Thyroid gland (tissue), 4 donors: ENCODE measurements at places on chromosomes 6 and 20. TPM values are rescaled to one million over a fixed set of nuclear protein-coding genes. Genes with fewer than 3 reads are reported as not detected.
A peak's percentile ranks its signal among the peaks of the same experiment; 100 is the strongest.

- no peak for DNase-seq
- H3K27me3 ChIP-seq = no peaks in the 10 kb centered on the region
- H3K4me1 ChIP-seq = no peaks in the 10 kb centered on the region
- H3K27ac ChIP-seq = no peak overlapping the region
- H3K4me3 ChIP-seq = no peak overlapping the region
Measured at GRCh38 chr20:1637755-1638154, 17.9 kb upstream of the SIRPB1 start.

DNA sequence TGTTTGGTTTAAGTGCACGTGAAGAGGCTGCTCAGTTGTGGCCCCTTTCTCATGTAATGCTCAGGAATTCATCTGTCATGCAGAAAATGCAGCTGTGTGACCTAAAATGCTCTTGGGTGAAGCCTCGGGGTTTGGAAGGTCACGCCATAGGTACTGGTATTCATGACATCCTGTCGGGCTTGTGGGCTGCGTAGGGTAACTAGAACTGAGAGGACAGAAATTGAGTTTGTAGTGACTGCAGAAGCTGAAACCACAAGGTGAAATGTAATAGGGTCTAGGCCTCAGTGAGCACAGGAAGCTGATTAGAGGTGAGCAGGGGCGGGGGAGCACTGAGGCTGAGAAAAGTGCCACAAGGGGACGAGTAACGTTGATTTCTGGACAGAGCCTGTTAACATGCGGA lies 128.8 kb downstream of the SOBP start:
- no peaks in the 10 kb centered on the region for H3K27me3 ChIP-seq
- no peaks in the 10 kb centered on the region for H3K36me3 ChIP-seq
- no peak for DNase-seq
- H3K4me1 ChIP-seq = no peaks in the 10 kb centered on the region

GRCh38 chr6:77786935-77787629 lies 134.2 kb downstream of the MEI4 start:
- no peaks in the 10 kb centered on the region for H3K4me1 ChIP-seq
- no peak overlapping the region for H3K4me3 ChIP-seq
- DNase-seq = no peak
- H3K36me3 ChIP-seq = no peaks in the 10 kb centered on the region

DNA sequence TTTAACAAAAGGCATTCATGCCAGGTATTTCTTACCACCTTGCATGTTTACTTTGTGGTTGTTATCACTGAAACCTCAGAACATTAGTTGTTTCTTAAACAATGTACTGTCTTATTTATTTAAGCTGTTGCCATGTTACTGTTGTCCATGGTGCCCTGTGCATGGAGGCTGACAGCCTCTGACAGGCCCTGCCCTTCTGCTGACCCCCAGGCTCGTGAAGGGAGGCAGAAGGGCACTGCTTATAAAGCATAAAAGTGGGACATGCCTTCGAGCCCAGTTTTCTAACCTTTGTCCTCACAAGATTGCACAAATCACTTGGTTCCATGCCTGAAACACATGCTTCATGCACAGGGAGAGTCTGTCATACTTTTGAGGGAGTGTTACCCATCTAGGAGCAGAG lies 46.7 kb upstream of the CLIC5 start:
- no peak overlapping the region for H3K27ac ChIP-seq
- no peaks in the 10 kb centered on the region for H3K36me3 ChIP-seq
- DNase-seq = no peak
- no peaks in the 10 kb centered on the region for H3K27me3 ChIP-seq
- H3K4me1 ChIP-seq = peaks cover 9% of the 10 kb centered on the region
- H3K4me3 ChIP-seq = no peak overlapping the region

- no peaks in the 10 kb centered on the region for H3K36me3 ChIP-seq
- no peaks in the 10 kb centered on the region for H3K4me1 ChIP-seq
- no peak overlapping the region for H3K4me3 ChIP-seq
Measured at GRCh38 chr20:21656308-21657067, 49.0 kb upstream of the PAX1 start.

DNA sequence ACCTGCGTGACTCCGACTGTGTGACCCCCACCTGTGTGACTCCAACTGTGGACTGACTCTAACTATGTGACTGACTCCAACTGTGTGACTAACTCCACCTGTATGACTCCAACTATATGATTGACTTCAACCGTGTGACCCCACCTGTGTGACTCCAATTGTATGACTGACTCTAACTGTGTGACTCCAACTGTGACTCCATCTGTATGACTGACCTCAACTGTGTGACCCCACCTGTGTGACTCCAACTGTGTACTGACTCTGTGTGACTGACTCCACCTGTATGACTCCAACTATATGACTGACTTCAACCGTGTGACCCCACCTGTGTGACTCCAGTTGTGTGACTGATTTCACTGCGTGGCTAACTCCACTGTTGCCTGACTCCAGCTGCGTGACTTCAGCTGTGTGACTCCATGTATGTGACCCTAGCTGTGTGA lies 38.6 kb downstream of the SYNJ2 start:
- H3K27ac ChIP-seq = no peak overlapping the region
- no peaks in the 10 kb centered on the region for H3K27me3 ChIP-seq
- H3K4me1 ChIP-seq = no peaks in the 10 kb centered on the region
- no peak for DNase-seq
- H3K4me3 ChIP-seq = no peak overlapping the region
- H3K36me3 ChIP-seq = no peaks in the 10 kb centered on the region

DNA sequence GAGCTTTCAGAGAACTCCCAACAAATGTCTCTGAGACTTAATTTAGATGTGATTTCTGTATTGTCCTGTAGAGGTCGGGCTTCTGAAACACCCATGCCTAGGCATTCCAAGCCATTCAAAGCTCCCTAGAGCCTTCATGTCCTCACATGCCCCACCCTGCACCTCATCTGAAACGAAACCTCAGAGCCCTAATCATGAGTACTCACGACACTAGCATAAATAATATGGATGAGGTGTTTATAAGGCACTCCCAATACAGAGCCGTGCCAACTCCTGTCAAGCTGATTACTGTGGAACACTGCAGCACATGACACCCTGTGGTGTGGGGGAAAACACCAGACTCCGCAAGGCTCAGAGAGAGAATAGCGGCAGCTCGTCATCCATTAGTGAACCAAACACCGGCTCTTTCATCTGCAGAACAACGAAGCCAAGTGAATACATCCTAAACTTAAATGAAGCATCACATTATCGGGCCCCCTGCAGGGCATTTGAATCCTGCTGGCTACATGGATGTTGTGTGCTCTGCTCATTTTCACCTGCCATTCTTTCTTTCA lies 83.8 kb downstream of the FNDC1 start:
- H3K4me3 ChIP-seq = no peak overlapping the region
- no peaks in the 10 kb centered on the region for H3K36me3 ChIP-seq

DNA sequence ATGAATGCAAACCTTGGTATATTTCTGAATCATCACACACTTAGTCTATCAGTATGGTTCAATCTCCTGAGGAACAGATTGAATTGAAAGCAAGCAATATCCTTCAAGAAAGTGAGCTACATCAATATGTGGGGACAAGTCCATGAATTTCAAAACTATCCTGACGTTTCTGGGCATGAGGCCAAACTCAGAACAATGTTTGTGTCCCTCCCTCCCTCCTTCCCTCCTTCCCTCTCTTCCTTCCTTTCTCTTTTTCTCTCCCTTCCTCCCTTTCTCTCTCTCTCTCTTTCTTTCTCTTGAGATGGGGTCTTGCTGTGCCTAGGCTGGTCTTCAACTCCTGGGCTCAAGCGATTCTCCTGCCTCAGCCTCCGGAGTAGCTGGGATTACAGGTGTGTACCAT lies 27.9 kb upstream of the SYNCRIP start:
- H3K27me3 ChIP-seq = no peaks in the 10 kb centered on the region
- DNase-seq = no peak
- H3K36me3 ChIP-seq = no peaks in the 10 kb centered on the region
- peaks cover 21% of the 10 kb centered on the region for H3K4me1 ChIP-seq
- H3K27ac ChIP-seq = no peak overlapping the region

- H3K4me1 ChIP-seq = no peaks in the 10 kb centered on the region
- H3K36me3 ChIP-seq = no peaks in the 10 kb centered on the region
- no peak overlapping the region for H3K4me3 ChIP-seq
Measured at GRCh38 chr20:51554538-51555165, 12.1 kb upstream of the NFATC2 start.

- H3K4me1 ChIP-seq = no peaks in the 10 kb centered on the region
- no peak overlapping the region for H3K4me3 ChIP-seq
- H3K27me3 ChIP-seq = no peaks in the 10 kb centered on the region
- no peak overlapping the region for H3K27ac ChIP-seq
- no peak for DNase-seq
- H3K36me3 ChIP-seq = no peaks in the 10 kb centered on the region
Measured at GRCh38 chr6:169861431-169862042, 110.1 kb downstream of the ERMARD start.

DNA sequence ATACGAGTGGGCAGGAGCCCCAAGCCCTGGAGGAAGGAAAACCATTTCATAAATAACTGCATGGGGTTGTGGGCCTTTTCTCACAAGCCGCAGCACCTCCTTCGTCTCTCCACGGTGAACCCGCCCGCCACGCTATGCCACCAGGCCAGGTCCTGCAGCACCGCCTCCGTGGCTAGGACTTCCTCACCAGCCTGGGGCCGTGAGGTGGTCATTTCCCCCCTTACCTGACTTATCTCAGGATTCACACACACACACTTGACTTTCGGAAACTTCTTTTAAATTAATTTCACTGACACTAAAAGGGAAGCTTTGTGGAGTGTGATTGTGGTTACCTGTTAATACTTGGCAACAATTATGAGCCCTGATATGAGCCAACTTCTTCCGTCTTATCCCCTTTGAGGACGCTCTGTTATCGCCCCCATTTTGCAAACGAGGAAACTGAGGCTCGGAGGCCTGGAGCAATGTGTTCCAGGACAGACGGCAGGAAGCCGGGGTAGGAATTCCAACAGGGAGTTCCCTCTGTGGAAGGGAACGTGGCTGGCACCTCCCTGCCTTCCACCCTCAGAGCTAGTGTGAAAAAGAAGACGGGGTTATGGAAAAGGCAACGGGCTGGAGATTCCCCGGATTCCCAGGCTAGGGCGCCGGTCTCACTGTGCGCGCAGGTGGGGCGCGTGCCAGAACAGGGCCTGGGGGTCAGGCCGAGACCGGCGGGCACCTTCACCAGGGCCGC lies 817 bp upstream of the SLCO4A1 start:
- H3K36me3 ChIP-seq = no peaks in the 10 kb centered on the region
- peaks cover 9% of the 10 kb centered on the region for H3K27me3 ChIP-seq
- no peak for DNase-seq
- H3K27ac ChIP-seq = no peak overlapping the region

- H3K4me3 ChIP-seq = no peak overlapping the region
- peaks cover 58% of the 10 kb centered on the region for H3K4me1 ChIP-seq
- H3K27ac ChIP-seq = peak overlapping the region; percentile 82
- DNase-seq = no peak
- H3K36me3 ChIP-seq = no peaks in the 10 kb centered on the region
- H3K27me3 ChIP-seq = no peaks in the 10 kb centered on the region
Measured at GRCh38 chr20:13142143-13142542, 78.9 kb upstream of the ISM1 start.

DNA sequence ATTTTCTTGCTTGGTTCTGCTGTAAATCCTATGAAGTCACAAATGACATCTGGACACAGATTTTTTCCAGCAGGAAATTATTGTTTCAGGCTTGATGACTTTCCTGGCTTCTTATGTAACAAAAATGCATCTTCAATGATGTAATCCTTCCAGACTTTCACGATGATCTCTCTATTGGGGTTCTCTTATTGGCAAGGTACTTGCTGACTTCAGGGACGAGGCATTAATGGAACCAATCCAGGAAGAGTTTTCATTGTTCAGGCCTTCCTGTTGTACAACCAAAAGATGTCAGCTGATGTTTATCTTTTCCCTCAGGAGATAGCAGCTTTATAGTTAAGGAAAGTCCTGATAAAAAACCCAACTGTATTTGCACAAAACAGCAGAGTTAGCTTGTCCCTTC lies 118.5 kb upstream of the MMS22L start:
- no peaks in the 10 kb centered on the region for H3K27me3 ChIP-seq
- DNase-seq = no peak
- H3K4me3 ChIP-seq = no peak overlapping the region

DNA sequence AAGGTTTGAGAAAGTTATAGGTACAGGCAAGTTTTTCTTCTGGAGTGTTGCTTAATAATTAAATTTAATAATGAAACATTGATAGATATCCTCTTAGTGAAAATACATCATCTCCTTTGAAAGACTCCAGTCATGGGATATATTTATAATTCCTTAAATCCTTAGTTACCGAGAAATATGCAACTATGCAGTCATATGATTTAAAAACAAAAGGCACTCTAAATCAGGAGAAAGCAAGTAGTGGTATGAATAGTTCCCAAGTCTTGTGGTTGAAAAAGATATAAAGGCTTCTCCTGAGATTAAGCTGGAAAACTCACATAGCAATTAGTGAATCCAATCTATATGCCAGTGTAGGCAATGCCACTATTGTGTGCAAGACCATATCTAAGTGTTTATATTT lies 475.4 kb downstream of the EYS start:
- H3K4me1 ChIP-seq = no peaks in the 10 kb centered on the region
- H3K27ac ChIP-seq = no peak overlapping the region
- H3K4me3 ChIP-seq = no peak overlapping the region
- no peaks in the 10 kb centered on the region for H3K36me3 ChIP-seq
- no peak for DNase-seq

GRCh38 chr20:37573626-37574198 lies 46.0 kb upstream of the BLCAP start:
- no peak for DNase-seq
- no peaks in the 10 kb centered on the region for H3K4me1 ChIP-seq
- H3K36me3 ChIP-seq = no peaks in the 10 kb centered on the region
- no peak overlapping the region for H3K4me3 ChIP-seq

- no peak overlapping the region for H3K27ac ChIP-seq
- no peaks in the 10 kb centered on the region for H3K4me1 ChIP-seq
- no peaks in the 10 kb centered on the region for H3K27me3 ChIP-seq
Measured at GRCh38 chr6:22155551-22155950, 141.3 kb downstream of the PRL start.

DNA sequence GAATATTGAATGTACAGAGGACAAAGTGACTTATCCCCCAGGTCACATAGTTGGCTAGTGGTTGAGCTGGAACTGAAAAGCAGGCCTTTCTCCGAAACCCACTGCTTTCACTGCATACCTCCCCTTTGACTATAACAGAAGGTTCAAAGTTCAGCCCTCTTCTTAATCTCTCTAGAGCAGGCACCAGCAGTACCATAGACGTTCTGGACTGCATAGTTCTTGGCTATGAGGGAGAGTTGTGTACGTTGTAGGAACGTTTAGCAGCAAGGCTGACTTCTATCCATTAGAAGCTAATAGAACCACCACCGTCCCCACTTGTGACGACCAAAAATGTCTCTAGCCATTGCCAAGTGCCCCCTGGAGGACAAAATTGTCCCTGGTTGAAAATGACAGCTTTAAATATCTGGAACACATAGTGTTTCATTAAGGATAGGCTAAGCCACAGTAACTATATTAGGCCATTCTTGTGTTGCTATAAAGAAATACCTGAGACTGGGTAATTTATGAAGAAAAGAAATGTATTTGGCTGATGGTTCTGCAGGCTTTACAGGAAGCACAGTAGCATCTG lies 123.8 kb upstream of the MTHFD1L start:
- no peaks in the 10 kb centered on the region for H3K36me3 ChIP-seq
- H3K4me3 ChIP-seq = no peak overlapping the region
- DNase-seq = peak; percentile 26
- H3K4me1 ChIP-seq = no peaks in the 10 kb centered on the region
- H3K27ac ChIP-seq = no peak overlapping the region

Gene IPCEF1
- total RNA-seq = 34.4 TPM

Gene C4B
- 249 TPM for total RNA-seq

Gene HLA-DQA1
- total RNA-seq = 12.8 TPM

Gene ANKRD66
- total RNA-seq = not detected

Gene LY6G6D
- total RNA-seq = not detected

Gene GLP1R
- 0.15 TPM for total RNA-seq

Gene RAMACL
- total RNA-seq = 13.4 TPM

Gene EPB41L2
- 65.2 TPM for total RNA-seq

Gene MAFB
- total RNA-seq = 41.9 TPM

Gene CDSN
- total RNA-seq = not detected

Gene PTK7
- total RNA-seq = 58.9 TPM

Gene BMP7
- 34.0 TPM for total RNA-seq

Gene C20orf204
- 0.54 TPM for total RNA-seq
